ENCODE measurements at places on chromosomes 2 and 18.

GRCh38 chr2:89850881-89851582 lies 1159.6 kb downstream of the RPIA start:
- DNase-seq = no peak

DNA sequence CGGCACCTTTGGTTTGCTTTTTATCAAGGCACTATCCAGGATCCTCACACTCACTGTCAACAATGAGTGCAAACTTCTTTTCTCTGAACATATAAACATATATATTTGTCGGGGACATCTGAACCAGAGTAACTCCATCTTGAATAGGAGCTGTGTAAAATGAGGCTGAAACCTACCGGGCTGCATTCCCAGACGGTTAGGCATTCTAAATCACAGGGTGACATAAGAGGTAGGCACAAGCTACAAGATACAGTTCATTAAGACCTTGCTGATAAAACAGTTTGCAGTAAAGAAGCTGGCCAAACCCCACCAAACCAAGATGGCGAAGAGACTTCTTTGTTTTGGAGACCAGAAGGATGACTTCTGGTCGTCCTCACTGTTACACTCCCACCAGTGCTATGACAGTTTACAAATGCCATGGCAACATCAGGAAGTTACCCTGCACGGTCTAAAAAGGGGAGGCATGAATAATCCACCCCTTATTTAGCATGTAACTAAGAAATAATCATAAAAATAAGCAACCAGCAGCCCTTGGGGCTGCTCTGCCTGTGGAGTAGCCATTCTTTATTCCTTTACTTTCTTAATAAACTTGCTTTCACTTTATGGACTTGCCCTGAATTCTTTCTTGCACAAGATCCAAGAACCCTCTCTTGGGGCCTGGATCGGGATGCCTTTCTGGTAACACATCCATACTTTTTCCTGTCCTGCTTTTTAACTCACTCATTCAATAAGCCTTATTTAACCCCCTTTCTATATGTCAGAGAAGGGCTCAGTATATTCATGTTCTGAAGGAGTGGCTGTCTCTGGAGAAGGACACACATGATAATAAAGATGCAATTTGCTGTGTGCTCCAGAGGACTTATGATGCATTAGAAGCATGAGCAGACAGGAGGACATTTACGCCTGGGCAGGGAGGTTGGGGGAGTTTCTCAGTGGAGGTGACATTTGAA lies 65.4 kb downstream of the TACR1 start:
- DNase-seq = no peak

DNA sequence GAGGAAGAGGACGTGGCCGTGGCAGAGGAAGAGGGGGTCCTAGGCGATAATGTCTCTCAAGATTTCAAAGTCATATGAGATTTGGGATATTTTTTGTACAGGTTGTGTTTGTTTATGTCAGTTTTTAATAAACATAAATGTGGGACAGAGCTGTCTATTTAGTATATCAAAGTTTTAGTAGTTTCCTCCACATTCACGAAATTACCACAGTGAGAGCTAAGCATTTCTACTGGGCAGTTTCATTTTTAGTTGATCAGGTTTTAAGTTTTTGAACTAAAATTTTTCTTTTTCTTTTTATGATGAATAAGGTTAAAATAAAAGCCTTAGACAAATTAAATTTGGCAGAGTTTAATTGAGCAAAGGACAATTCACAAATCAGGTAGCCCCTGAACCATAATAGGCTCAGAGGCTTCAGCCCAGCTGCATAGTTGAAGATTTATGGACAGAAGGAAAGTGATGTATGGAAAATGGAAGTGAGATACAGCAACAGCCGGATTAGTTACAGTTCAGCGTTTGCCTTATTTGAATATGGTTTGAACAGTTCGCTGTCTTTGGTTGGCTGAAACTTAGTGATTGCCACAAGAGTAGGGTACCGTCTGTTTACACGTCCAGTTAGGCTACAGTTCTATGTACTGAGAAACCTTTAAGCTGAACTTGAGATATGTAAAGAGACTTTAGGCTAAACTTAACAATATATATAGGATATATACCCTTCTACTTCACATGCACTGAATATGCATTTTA lies 17.1 kb downstream of the SNRPD1 start:
- no peak for DNase-seq

DNA sequence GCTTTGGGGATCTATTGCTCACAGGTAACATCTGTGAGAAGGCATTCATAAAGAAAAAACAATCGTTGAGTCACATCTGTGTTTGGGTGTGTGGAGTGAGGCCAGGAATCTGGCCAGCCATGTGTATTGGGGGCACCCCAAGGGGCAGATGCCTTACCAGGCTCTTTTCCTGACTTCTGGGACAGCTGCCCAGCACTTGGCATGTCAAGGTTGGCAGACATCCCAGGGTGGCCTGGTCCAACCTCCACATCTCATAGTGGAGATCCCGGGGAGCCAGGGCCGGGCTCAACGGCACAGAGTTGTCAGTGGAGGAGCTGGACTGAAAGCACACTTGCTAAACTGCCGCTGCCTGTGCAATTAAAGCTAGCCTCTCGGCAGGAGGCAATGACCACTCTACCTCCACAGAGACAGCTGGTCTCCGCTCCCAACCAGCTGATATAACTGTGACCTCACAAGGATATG lies 75.3 kb upstream of the MGAT4A start:
- DNase-seq = no peak

GRCh38 chr18:47799376-47799775 lies 131.1 kb downstream of the SMAD2 start:
- DNase-seq = no peak

GRCh38 chr2:197145471-197146056 lies 165.0 kb downstream of the ANKRD44 start:
- no peak for DNase-seq

DNA sequence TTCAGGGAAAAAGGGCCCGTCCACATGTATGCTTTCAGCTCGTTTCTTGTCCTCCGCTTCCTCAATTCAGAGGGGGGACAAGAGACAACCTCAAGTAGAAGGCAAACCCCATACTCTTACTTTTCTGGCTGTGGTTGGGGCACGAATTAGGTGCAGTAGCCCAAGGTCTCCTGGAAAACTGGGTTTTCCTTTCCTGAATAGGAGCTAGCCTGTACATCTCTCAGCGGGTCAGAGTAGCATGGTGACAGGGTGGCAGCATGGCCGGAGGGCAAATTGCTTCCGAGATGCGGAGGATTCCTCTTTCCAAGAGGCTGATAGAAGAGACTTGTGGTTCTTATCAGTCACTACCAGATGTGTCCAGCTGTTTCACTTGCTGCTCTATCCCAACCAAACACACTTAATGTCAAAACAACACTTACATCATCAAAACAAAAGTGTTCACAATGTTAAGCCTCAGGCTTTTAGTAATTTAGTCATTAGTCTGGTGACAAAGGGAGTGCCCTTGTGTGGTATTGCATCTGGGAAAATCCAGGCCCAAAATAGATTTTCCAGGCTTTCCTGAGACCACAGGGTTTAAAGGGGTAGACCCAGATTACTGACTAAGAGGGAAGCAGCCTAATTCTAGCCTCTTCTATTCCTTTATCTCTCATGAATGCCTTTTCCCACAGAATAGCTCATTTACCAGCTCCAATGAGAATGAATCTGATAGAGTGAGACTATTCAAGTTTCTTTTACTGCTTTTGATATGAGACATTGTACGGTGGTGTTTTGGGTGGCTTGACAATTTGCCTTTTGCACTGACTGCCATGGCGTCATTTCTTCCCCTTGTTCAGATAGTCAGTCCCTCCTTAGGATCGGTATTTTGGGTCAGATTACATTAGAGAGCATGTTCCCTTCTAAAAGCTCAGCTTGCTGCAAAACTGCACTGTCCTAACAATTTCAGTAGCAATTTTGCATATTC lies 162.0 kb downstream of the LTBP1 start:
- DNase-seq = no peak

DNA sequence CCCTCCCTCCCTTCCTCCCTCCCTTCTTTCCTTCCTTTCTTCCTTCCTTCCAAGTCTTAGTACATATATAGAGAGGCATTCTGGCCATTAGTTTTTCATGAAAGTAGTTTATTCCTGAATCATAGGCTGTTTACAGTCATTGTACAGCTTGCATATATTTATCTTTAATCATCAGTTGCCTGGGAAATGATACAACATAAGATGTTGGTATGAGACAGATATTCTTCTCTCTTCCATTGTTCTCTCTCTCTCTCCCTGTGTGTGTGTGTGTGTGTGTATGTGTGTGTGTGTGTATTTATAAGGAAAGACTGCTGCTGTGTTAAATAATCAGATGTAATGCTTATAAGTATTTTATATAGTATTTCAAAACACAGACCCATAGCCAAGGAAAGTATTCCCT lies 289.8 kb upstream of the UBE2E3 start:
- DNase-seq = no peak

GRCh38 chr2:10043906-10044601 lies 704 bp downstream of the KLF11 start:
- DNase-seq = peak; percentile 83

DNA sequence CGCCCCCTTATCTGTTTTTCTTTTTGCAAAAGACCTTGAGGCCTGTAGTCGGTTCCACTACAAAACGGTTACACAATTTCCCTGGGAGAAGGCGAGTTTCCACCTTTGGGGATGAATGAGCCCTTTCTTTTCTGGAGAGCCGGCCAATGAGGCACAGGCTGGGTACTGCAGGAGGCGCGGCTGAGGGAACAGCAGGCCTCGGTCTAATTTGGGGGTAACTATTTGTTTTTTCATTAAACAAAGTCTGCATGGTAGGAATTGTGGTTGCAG lies 129.2 kb downstream of the MYCN start:
- DNase-seq = no peak

GRCh38 chr2:64454386-64455332 lies 697 bp downstream of the LGALSL start:
- peak; percentile 10 for DNase-seq

- no peak for DNase-seq
Observed at GRCh38 chr2:168461178-168461941, 5.3 kb downstream of the CERS6 start.

DNA sequence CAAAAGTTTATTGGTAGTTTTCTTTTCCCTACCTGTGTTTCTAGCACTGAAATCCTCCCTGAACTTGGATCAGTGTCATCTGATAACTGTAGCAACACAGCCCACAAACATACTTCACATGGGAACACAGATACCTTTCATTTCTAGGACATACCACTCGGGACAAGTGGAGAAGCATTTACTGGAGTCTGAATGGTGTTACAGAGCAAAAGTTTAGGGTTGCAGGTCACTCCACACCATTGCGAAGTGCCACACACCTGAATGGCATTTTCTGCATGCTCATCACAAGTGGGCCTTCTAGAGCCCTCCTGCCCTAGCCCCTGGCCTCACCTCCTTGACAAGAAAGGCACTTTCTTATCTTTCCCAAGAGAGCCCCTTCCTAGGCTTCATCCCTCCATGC lies 184.8 kb upstream of the PKDCC start:
- DNase-seq = no peak

- no peak for DNase-seq
Observed at GRCh38 chr2:151491496-151491895, 81.8 kb downstream of the RIF1 start.

DNA sequence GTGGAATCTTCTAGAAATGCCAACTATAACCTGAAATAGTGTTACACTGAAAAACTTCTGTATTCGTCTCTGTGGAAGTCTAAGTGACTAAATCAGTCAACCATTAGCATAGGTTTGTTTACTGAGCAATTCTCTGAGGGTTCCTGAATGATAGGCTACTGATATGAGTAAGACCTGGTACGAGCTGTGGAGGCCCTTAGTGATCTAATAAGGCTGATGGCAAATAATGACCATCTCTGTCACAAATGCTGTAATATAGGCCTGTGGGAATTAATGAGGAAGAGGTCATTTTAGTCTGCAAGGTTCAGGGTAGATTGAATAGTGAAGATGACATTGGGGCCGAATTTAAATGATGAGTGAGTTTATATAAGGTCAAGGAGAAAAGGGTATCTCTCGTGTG lies 82.5 kb downstream of the MGAT5 start:
- DNase-seq = no peak

- DNase-seq = no peak
Observed at GRCh38 chr2:195594248-195594647, 62.8 kb upstream of the SLC39A10 start.

- DNase-seq = no peak
Observed at GRCh38 chr2:213002383-213002782, 149.0 kb downstream of the IKZF2 start.

GRCh38 chr2:36770542-36771287 lies 74.2 kb downstream of the VIT start:
- DNase-seq = no peak

DNA sequence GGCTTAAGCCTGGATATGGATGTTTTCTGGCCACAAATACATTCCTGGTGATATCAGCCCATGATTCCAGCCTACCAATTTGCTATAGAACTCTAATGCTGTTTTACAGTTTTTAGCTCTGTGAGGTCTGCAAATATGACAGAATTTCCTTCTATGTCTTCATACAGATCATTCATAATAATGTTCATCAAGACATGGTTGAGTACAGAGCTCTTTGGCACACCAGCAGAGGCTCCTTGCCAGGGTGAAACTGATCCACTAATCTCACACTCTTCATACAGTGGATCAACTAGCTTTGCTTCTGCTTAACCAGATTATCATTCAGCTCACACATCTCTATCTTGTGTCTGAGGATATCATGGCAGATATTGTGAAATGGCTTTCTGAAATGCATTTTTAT lies 672.1 kb downstream of the STK39 start:
- no peak for DNase-seq

DNA sequence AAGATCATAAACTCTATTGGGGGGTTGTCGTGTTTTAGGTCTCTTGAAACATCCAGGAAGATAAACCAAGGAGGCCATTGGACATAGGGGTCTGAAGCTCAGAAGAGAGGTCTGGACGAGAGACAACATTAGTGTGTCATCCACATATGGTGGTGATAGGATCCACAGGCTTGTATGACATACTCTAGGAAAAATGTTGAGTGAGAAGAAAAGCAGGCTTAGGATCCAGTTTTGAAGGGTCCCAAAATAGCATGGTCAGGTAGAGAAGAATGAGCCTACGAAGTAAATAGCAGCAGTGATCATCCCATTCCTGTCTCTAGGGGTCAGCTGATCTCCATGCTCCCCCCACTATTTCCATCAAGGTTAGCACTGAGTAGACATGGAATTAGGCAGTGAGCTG lies 166.8 kb downstream of the ANKRD30B start:
- no peak for DNase-seq

GRCh38 chr2:129929321-129930290 lies 49.9 kb upstream of the RAB6C start:
- DNase-seq = no peak

- DNase-seq = no peak
Observed at GRCh38 chr2:28231110-28231631, 161.5 kb upstream of the FOSL2 start.

GRCh38 chr2:239599299-239599698 lies 198.5 kb upstream of the HDAC4 start:
- no peak for DNase-seq

- DNase-seq = no peak
Observed at GRCh38 chr2:170824526-170825015, 7.9 kb downstream of the GAD1 start.

- no peak for DNase-seq
Observed at GRCh38 chr18:24227977-24228666, 89.3 kb downstream of the CABYR start.

- DNase-seq = no peak
Observed at GRCh38 chr2:138094031-138094430, 129.8 kb downstream of the HNMT start.

- DNase-seq = no peak
Observed at GRCh38 chr2:133045787-133046186, 375.8 kb upstream of the LYPD1 start.

All from activated naive CD4-positive, alpha-beta T cell (primary cell).